Endodermal cell (in vitro differentiated cells): ENCODE measurements at places on chromosomes 16 and 17. TPM values are rescaled to one million over a fixed set of nuclear protein-coding genes. Genes with fewer than 3 reads are reported as not detected.

Gene KRT36
- not detected in 2 replicates for total RNA-seq

Gene IKZF3
- 0.07 and 0.11 TPM in 2 replicates for total RNA-seq

Gene ARSG
- 2.8 and 4.4 TPM in 2 replicates for total RNA-seq

Gene GINS3
- 3.4 to 14.7 TPM (median 11.5 TPM) in 3 replicates for total RNA-seq

Gene SPOP
- 24.9 to 39.9 TPM (median 31.5 TPM) in 3 replicates for total RNA-seq

Gene RCVRN
- total RNA-seq = not detected in 3 replicates

Gene SRCIN1
- 2.8 and 2.9 TPM in 2 replicates for total RNA-seq

Gene MVD
- total RNA-seq = 75.4 and 81.4 TPM in 2 replicates

Gene CRYBA1
- not detected in 2 replicates for total RNA-seq

Gene CDRT4
- 32.6 and 39.7 TPM in 2 replicates for total RNA-seq

Gene THOC6
- total RNA-seq = 52.4 and 53.1 TPM in 2 replicates
